ENCODE measurements at places on chromosomes 12 and 14.
A peak's percentile ranks its signal among the peaks of the same experiment; 100 is the strongest.

DNA sequence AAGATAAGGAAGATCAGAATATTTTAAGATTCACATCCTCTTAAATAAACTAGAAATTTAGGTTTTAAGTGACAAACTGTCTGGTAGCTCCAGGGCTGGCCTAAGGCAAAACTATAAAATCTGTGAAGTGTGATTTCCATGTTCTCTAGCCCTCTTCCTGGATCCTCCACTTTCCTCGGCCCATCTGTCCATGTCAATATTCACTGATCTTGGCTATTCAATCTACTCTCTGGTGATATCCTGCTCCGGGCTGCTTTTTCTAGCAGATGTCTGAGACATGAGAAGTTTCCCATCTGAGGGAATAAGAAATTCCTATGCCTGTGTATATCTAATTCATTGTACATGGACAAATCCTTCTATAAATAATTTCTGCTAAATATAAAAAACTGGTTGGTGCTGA is 500.4 kb downstream of the GALC start:
- DNase-seq = no peak

DNA sequence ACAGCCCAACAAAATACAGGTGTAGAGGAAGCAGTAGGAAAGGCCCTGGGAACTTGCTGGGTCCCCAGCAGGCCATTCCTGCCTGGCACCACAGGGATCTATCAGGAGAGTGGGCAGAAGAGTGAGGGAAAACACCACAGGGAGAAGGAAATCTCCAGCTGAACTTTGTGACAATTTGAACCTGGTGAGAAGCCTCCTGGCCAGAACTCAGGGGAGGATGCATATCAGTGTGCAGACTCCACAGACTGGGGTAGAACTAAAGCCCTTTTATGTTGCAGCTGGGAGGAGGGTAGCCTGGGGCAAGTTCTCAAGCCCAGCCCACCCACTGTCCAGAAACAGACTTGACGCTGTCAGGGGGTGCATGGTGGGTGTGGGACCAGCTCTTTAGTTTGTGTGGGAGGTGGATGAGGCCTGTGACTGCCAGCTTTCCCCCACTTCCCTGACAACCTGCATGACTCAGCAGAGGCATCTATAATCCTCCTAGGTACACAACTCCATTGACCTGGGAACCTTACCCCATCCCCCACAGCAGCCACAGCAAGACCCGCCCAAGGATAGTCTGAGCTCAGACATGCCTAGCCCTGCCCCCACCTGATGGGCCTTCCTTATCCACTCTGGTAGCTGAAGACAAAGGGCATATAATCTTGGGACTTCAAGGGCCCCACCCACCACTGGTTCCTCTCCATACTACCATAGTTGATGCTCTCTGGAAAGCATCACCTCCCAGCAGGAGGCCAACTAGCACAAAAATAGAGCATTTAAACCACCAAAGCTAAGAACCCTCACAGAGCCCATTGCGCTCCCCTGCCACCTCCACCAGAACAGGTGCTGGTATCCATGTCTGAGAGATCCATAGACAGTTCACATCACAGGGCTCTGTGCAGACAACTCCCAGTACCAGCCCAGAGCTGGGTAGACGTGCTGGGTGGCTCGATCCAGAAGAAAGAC is 28.9 kb downstream of the PNN start:
- DNase-seq = no peak

- DNase-seq = no peak
Observed at GRCh38 chr12:117986705-117987469, 18.1 kb upstream of the KSR2 start.

DNA sequence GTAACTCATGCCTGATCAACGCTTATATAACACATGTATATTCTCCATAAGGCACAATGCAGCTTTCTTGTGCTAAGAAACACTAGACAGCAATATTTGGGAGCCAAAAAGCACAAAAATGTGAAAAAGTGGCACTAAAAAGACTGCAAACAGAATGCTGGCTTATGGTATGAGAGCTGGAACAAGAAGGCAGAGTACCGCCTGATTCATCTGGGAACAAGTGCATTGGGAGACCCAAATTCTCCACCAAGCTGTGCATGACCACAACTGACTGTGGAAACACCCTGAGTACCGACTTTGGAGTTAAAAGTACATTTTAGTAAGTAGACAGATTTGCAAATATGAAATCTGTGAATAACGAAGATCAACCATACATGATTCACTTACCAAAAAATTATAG is 25.1 kb downstream of the E2F7 start:
- no peak for DNase-seq

GRCh38 chr14:102592763-102593060 is 263 bp downstream of the RCOR1 start:
- DNase-seq = no peak

GRCh38 chr14:61456720-61457119 is 135.3 kb downstream of the PRKCH start:
- DNase-seq = peak; percentile 46

GRCh38 chr14:74683406-74683805 is 29.5 kb downstream of the AREL1 start:
- no peak for DNase-seq

- no peak for DNase-seq
Observed at GRCh38 chr12:9361879-9362326, 153.7 kb upstream of the PZP start.

GRCh38 chr14:91286530-91286937 is 42.0 kb upstream of the GPR68 start:
- DNase-seq = peak; percentile 31

DNA sequence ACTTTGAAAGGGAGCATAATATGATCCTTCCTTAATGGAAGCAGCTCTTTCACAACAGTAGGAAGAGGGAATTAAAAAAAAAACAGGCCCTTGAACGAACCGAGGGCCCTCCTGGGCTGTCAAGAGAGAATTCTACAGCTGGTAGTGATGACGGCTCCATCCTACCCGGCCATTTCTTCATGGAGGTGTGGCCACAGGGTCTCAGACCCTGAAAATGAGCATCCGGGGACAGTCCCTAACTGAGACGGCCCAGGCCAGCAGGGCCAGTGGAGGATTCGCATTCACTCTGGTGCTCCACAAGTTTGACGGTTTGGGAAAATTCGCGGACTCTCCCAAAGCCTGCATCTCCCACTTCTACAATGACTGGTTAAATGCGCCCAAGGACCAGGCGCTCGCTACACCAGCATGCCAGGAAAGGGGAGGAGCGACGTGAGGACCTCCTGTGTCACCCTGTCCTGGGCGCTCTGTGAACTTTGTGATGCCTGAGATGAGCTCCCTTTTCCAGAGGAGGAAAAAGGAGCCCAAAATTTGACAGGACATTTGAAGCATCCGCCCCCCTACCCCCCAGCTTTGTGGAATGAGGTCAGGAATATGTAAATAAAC is 66.8 kb downstream of the BCL11B start:
- DNase-seq = no peak

DNA sequence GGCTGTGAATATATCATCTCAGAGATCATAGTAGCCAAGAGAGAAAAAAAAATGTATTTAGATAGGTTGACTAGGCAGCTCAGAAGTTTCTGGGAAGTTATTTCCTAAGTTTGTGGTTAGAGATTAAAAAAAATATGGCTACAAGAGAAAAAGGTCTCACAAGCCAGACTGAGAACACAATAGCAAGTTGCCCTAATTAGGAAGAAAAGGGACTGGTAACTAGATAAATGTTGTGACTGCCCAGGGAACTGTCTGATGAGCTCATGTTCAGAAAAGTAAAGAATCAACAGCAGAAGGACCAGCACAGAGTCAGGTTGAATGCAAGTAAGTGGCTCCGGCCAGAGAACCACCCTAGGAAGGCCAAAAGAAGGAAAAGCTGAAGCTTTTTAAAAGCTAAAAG is 256.6 kb downstream of the PRKD1 start:
- no peak for DNase-seq

DNA sequence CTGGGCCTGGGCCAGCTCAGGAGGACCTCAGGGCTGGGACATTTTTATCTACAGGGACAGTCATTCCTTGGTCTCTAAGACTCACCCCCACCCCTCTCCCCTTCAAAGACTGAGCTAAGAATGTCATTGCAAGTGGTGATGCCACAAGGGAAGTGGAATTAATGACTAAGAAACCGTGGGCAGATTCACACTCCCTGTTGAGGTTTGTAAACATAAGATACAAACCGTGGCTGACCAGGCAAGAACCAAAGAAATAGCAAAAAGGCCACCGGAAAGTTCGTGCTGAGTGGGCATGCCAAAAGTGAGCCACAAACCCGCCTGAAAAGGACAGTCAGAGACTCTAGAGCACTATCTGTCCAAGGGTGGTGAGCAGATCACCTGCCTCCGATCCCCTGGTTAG is 25.7 kb downstream of the NUAK1 start:
- DNase-seq = no peak

Data from NCI-H526 treated with DMSO at 0.1 percent for 48 hours (cell line).